Activated T-helper 1 cell treated with anti-CD3 and anti-CD28 coated beads, Interleukin-12 subunit alpha, Interleukin-12 subunit beta, Interleukin-2, Interleukin-4 antibody, amounts not matched to agents 30 ng/mL and 10 ng/mL and 1 ng/mL, durations not matched to agents 14 hours and 24 hours and 36 hours (primary cell): ENCODE measurements at places on chromosomes 7 and 10. TPM values are rescaled to one million over a fixed set of nuclear protein-coding genes. Genes with fewer than 3 reads are reported as not detected.

CACNB2 gene
- 0.13 TPM in 1 of 2 replicates, not detected in the other for total RNA-seq

PRKAG2 gene
- total RNA-seq: 16.9 and 18.5 TPM in 2 replicates

PALD1 gene
- 0.83 and 0.88 TPM in 2 replicates for total RNA-seq

DYDC1 gene
- not detected in 2 replicates for total RNA-seq

SPAM1 gene
- not detected in 2 replicates for total RNA-seq

ARMC3 gene
- not detected in 2 replicates for total RNA-seq

PRSS58 gene
- not detected in 2 replicates for total RNA-seq

ACTL6B gene
- total RNA-seq: not detected in 2 replicates

WDR91 gene
- 34.6 and 35.4 TPM in 2 replicates for total RNA-seq

SPOCK2 gene
- 139 and 142 TPM in 2 replicates for total RNA-seq

ATOH7 gene
- total RNA-seq: not detected in 2 replicates

MCM10 gene
- 104 and 106 TPM in 2 replicates for total RNA-seq

CALCR gene
- not detected in 2 replicates for total RNA-seq

PTF1A gene
- total RNA-seq: not detected in 2 replicates

VSTM2A gene
- total RNA-seq: not detected in 2 replicates

INPP5A gene
- 11.1 and 13.4 TPM in 2 replicates for total RNA-seq

PSD gene
- total RNA-seq: 9.9 and 10.6 TPM in 2 replicates

ST8SIA6 gene
- not detected in 2 replicates for total RNA-seq

TMEM139 gene
- 0.73 TPM in 1 of 2 replicates, not detected in the other for total RNA-seq

CHRM2 gene
- total RNA-seq: not detected in 2 replicates

CREB5 gene
- not detected in 2 replicates for total RNA-seq

COL13A1 gene
- not detected in 2 replicates for total RNA-seq

GCK gene
- total RNA-seq: 1.9 and 2.4 TPM in 2 replicates

HECW1 gene
- not detected in 2 replicates for total RNA-seq

GIMAP8 gene
- total RNA-seq: 9.2 and 9.4 TPM in 2 replicates

NODAL gene
- total RNA-seq: not detected in 2 replicates

NPY gene
- not detected in 2 replicates for total RNA-seq

TYW1B gene
- 3.3 TPM in 2 replicates for total RNA-seq

HOXA7 gene
- not detected in 2 replicates for total RNA-seq

SEMA4G gene
- total RNA-seq: 0.31 and 0.83 TPM in 2 replicates

SSC4D gene
- total RNA-seq: 0.64 and 0.73 TPM in 2 replicates

OPN1SW gene
- total RNA-seq: not detected in 2 replicates
